EL (cell line): ENCODE measurements at places on chromosomes 16 and 17.

GRCh38 chr17:45646288-45646988 is 137.7 kb upstream of the CRHR1 start:
- no peak for DNase-seq

- DNase-seq = peak; percentile 34
Observed at GRCh38 chr16:74607962-74608356, 1.0 kb upstream of the GLG1 start.

DNA sequence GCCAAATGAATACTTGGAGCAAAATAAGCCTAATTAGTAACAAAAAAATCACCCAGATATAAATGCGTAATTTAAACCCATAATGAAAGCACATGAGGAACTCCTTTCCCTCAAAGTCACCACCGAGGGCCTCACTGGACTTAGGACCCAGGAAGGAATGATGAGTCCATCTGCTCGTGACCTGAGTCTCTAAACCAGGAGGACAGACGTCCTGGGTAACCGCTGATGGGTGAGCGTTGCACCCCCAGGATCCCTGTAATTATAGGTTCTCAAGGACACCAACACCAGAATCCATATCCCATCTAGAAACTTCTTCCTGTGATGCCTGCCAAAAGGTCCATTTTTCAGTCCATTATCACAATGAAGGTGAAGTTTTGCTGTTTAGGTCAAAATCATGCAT is 121.4 kb downstream of the ZNF778 start:
- no peak for DNase-seq

- no peak for DNase-seq
Observed at GRCh38 chr17:18228176-18228682, 2.8 kb downstream of the LLGL1 start.

DNA sequence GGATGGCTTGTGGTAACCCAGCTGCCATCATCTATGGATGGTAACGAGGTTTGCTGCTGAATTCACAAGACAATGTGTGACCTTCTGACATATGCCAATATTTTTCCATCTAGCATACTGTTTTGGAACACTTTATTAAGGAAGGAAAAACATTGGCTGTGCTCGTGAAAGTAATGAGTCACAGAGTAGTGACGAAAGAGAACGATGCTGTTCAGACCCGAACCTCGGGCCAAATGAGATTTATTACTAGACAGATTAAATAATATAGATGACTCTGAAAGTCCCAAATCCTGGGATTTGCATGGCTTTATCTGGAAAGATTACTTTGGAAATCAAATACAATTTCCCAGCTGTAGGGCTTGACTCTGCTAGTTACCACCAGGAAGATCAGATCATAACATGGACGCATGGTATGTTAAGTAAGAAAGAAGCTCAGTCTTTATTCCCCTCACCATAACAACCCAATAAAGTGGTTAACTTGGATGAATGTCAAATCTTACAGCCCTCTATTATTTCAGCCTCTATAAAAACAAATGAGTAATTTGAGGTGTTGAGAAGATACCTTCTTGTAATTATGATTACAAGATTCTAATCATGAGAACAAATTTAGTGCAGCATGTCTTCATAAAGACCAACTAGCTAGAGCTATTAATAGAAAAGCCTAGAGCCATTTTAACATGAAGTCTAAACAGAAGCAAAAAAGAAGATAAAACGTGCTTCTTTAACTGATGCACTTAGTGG is 32.6 kb downstream of the ERN1 start:
- peak; percentile 50 for DNase-seq

GRCh38 chr17:68600931-68601564 is at the start of gene FAM20A:
TSS of gene FAM20A (minus strand) at chr17:68601367. CDS start at chr17:68600666, 701 bp downstream.
- DNase-seq = no peak

DNA sequence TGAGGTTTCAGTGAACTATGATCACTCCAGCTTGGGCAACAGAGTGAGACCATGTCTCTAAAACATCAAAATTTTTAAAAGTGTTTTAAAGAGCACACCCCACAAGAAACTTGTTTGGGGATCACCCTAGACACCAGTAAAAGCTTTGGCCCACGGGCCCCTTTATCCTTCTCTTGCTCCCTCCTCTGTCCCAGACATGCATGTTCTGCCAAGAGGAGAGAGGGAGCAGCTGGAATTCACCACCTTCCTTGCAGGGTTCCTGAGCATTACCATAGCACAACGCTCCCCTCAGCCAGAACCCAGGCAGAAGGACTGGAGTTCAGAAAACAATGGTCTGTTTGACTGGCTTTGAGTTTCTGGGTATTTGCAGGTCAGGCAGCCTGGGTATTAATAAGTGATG is 214.3 kb upstream of the CDH5 start:
- peak; percentile 8 for DNase-seq

- DNase-seq = no peak
Observed at GRCh38 chr16:87060034-87060986, 256.9 kb downstream of the C16orf95 start.

DNA sequence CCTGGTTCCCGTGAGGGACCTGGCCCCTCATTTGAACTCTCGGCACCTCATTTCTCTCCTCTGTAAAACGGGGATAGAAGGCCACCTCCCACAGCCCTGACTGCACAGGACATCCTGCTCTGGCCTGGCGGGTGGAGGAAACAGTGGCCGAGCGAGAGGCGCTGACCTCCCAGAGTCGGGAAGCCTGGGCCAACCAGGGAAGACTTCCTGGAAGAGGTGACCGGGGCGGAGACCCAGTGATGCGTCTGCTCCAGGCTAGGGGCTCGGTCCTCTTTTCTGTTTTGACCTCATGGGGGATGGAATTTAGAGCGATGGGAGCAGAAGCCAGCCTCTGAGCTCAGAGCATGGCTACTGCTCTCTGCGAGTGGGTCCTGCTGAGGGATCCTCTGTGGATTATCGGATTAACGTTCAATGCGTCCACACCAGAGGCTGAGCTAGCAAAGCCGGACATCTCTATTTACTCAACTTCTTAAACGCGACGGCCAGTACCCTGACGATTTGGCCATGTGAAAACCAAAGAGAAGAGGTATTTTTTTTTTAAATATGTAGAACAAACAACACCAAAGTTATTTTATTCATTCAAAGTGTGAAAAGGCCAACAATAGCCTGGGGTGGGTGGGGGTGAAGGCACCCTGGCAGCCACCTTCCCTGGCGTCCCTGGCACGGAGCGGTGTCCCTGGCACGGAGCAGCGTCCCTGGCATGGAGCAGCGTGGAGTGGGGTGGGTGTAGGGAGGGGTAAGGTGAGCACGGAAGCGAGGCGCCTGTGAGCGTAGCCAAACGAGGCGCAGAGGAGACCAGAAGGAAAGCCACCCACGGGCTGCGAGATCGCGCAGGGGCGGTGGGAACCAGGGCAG is 9.2 kb upstream of the MSLN start:
- no peak for DNase-seq
